Activated CD4-positive, CD25-positive, alpha-beta regulatory T cell (primary cell): ENCODE measurements at places on chromosomes 6 and 20.

DNA sequence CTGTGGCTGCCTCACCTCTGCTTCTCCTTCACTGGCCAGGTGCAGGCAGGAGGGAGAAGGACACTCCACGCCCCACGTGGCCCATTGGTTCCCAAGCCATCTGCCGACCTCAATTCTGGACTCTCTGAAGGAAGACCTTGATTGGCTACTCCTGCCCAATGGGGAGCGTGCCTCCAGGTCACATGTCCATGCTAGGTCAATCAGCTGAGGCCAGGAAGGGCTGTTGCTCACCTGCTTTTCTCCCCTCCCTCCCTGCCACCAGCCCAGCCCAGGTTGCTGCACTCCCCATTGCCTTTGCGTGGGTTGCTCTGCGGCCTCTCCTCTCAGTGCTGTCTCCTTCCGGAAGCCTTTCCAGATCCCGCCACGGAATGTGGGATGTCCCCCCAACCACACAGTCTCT lies 21.9 kb upstream of the CDH4 start:
- DNase-seq, result no peak

GRCh38 chr6:162690158-162690557 lies 37.4 kb downstream of the PRKN start:
- no peak for DNase-seq

DNA sequence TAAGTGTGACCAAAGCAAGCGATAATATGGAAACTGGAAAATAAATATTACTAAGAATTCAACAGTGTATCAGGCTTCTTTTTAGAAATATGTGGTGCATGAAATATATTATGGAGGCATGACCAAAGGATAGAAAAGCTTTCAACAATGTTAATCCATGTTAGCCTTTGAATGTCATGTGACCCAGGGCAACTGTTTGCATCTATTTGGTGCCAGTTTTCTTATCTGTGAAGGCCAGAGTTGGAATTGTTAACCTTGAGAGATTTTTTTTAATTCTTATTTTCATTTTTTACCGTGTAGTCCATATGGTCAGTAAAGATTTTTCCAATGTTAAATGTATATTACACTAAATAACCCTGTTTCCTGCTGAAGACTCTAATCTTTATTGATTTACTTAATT lies 411.1 kb downstream of the BCKDHB start:
- DNase-seq, result no peak

DNA sequence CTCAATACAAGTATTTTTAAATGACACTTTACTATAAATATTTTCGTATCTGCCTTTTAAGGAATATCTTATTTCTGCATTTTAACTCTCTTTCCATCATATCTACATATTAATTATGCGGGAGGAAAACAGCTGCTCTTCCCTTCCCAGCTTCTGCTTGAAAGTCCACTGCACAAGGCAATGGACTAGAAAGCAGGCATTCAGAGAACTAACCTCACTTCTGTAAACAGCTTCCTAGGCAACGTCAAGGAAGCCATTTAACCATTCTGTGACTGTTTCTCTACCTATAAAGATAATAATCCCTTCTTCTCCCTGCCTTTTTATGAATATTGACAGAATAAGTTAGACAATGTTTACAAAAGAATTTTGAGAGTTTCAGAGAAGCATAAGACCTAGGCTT lies 319.4 kb downstream of the BTBD9 start:
- no peak for DNase-seq

GRCh38 chr6:83707829-83708545 lies 914 bp downstream of the SNAP91 start:
- no peak for DNase-seq

DNA sequence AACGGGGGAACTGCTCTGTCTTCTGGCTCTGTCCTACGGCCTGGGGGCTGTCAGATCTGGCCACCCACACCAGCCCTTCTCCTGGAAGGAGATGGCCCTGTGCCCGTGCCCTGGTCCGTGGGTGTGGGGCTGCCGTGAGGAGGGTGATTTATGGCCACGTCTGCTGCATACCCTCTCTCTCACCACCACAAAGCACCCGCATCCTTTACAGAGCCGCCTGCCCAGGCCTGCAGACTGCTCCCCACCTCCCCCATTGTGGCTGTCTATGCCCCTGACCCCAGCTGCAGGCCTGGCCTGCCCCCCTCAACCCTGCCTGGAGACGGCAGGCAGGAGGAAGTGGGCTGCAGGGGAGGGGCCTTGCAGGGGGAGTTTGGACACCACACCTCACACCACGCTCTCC lies 72.7 kb upstream of the GATA5 start:
- DNase-seq, result no peak

DNA sequence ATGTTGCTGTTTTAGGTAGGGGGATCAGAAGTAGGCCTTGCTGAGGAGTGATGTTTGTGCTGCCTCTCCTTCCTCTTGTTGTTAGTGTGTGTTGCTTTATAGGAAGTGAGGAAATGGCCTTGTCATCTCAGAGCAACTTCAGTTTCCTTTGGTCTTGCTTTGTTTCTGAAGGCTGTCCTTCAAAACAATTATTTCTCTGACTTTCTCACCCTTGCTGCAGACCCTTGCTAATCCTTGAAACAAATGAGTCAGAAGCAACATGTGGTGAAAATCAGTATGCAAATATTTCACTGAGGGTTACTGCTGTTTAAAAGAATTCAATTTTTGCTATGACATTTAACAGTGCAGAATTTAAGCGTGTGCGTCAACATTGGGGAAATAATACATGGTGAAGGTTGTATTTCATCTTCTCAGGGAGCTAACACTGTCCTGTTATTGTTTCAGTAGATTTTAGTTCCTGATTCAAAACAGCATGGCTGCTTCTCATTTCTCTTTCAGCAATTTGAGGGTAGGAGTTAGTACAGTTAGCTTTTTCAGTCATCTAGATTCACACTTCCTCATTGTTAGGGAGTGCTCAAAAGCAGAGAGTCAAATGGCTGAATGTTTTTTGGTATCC lies 13.8 kb downstream of the RNF144B start:
- DNase-seq, result no peak

DNA sequence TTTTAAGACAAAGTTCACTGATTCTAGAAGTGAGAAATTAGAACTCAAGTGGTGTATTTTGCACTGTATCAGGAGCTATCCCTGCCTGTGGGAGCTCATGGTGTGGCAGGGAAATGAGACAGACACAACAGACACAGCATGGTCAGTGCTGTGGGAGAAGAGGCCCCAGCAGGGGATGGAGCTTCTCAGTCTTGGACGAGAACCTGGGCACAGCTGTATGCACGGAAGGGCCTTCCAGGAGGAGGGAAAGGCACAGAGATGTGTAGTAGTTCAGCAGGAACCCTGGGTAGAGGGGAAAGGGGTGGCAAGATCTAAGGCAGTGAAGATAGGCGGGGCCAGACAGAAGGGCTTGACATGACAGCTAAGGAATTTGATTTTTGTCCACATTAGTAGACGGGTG lies 48.8 kb upstream of the KIF25 start:
- no peak for DNase-seq

GRCh38 chr6:151478670-151479069 lies 15.1 kb upstream of the CCDC170 start:
- no peak for DNase-seq
